ENCODE measurements at places on chromosomes 5 and 9.

DNA sequence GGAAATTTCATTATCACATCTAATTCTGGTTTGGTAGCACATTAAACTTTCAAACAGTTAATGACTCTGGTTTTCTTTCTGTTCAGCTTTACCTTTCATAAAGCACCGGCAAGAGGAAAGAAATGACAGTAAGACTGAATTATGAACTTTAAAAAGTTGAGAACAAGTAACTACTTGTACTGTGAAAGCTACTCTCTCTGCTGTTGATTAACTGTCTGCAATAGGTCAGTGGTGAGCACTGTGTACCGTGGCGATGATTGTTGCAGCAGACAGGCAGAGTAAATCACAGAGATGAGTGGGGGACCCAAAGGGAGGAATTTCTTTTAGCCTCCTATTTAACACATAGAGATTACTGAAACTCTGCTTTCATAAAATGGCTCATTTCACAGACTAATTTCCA lies 74.0 kb upstream of the MEF2C start:
- no peak for DNase-seq

GRCh38 chr9:85310573-85310972 lies 431.2 kb downstream of the AGTPBP1 start:
- DNase-seq, result no peak

DNA sequence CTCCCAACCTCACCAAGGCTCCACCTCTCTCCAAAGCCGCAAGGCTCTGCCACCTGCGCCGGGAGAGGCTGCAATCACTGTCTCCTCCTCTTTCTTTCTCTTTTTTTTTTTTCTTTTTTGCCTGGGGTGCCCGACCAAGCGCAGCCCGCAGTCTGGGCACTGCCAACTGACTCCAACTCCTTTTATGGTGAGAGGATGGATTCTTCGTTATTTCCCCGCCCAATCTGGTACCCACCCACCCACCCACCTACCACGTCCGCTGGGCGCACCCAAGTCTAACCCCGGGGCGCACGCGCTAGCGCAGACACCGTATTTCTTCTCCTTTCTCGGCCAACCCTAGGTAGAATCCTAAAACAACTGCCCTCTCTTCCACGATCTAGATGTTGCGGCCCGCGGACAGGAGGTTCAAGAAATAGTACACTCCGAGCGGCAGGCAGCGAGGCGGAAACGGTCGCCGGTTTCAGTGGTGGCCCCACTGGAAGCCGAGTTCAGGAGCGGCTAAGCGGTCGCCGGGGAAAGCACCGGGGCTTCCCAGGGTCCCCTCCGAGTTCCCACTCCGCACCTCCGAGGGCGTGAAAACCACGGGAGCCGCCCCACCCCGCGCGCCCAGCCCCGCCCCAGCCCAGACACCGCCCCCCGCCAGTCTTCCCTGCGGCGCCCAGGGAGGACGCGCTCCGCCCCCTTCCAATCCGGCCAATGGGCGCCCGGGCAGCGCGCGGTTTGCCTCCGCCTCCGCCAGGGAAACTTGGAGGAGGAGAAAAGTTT lies 385 bp upstream of the PTGER4 start:
- DNase-seq, result no peak

GRCh38 chr5:125109293-125109692 lies 362.9 kb upstream of the ZNF608 start:
- DNase-seq, result no peak

GRCh38 chr5:15489571-15490235 lies 10.3 kb upstream of the FBXL7 start:
- no peak for DNase-seq

- no peak for DNase-seq
Observed at GRCh38 chr9:33913541-33913940, 96.6 kb downstream of the UBE2R2 start.

DNA sequence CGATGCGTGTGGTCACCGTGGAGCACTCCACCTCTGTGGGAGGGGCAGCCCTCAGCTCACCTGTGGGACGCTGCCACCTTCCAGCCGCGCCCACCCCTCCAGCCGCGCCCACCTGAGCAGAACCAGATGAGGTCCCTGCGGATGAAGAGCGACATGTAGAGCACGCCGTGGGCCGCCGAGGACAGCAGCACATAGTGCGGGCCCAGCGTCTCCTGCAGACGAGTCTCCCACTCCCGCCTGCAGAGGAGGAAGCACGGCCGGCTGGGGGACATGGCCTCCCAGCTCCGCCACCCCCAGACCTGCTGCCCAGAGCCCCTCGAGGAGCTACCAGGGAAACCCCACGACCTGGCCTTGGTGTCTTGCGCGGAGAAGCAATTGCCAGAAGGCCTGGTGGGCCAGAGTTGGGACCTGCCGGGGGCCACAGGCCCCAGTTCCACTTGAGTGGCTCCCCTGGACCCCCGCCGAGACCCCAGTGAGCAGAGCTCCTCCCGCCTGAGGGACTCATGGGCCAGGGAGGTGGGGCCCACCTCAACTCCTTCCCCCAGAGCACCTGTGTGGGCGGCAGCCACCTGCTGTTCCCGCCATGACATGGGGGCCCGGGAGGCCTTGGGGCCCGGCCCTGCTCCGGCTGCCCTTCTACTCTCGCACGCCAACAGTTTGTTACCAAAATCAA lies 6.5 kb downstream of the INPP5E start:
- no peak for DNase-seq

GRCh38 chr5:113344973-113345940 lies 89.5 kb downstream of the TSSK1B start:
- DNase-seq, result no peak

DNA sequence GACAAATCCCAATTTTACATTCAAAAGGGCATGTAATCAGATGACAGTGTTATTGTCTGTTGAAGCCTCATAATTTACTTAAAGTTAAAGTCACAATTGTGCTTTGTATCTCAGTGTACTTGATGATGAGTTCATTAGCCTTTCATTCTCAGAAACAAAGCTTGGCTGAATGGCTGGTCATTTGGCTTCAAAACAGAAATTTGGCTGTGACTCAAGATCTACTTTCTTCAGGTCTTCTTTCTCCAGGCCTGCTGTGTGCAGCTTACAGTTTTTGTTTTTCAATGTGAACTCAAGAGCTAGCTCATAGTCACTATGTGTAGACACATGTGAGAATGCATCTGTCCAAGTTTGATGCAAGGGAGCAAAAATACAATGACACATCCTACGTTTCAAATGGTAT lies 2003.6 kb upstream of the WWC1 start:
- DNase-seq, result no peak

- DNase-seq, result no peak
Observed at GRCh38 chr5:79689541-79690466, at the start of gene CMYA5. Gene CMYA5, plus strand, starts transcription at chr5:79689836. Its CDS starts 72 bp downstream, at chr5:79689908.

DNA sequence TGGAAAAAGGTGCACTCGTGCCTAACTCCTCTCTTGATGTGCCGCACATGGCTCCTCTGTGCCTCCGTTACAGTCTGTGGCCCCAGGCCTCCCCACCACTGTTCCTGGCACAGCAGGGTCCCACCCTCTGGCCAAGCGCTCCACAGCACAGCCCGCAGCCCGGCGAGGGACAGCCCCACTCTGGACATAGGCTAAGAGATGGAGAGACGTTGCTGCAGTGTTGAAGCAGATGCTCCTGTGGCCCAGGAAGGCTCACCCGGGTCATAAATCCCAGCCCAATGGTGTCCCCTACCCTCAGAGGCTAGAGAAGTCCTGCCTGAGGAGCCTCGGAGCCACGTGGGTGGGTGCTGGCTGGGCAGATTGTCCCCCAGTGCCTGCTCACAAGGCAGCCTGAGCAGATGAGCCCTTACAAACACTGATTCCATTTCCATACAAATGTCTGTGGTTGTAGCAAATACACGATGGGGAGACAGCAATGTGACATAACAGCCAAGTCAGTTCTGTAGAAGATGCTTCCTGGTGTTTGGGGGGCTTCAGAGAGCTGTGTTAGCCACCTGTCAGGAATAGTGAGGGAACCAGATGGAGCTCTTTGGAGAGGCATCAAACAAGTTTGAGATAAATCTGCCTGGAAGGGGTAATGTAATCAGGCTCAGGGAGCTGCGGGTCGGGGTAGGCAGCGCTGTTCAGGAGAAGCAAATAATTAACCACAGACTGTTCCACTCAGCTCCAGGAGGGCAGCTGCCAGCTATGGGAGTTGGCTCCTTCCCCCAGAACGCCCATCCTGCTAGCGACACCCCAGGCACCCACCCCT lies 41.7 kb downstream of the C5orf15 start:
- DNase-seq, result no peak

DNA sequence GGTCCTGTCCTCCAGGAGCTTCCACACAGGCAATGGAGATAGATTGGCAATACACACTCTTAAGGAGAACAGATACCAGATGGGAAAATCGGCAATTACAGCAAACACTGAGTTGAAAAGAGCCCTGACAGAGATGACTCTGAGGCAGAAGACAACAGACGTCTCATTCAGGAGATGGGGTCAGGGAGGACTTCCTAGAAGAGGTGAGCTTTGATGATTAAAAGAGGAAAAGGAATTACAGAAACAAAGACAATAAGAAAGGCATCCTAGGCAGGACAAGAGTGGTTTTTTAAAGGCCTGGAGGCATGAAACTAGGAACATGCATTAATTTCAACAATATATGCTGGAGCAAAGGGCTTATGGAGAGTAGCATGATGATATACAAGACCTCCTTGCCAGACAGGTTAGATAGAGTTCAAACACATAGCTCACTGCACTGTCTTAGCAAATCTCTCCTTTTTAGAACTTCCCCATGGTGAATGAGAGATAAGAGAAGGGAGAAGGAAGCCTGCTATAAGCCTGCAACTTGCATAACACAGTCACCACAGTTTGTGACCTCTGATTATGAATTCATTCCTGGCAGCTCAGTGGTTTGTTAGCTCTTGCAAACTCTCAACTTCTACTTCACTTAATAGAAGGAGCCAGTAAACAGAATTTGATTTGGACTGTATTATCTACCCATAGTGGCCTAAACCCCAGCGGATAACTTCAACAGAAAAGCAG lies 48.5 kb downstream of the SIL1 start:
- no peak for DNase-seq

DNA sequence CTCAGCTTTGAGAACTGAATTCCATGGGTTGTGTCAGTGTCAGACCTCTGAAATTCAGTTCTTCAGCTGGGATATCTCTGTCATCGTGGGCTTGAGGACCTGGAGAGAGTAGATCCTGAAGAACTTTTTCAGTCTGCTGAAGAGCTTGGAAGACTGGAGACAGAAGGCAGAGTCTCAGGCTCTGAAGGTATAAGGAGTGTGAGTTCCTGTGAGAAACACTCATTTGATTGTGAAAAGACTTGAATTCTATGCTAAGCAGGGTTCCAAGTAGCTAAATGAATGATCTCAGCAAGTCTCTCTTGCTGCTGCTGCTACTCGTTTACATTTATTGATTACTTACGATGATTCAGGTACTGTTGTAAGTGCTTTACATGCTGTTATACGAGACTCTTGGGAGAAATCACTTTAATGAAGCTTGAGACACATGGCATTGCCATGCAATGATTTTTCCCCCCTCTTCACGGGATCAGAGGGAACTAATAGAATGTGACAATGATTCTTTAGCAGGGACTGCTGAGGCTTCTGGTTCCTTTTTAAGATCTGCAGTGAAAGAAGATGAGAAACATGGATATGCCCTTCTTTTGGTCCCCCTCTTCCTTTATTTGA lies 63.8 kb downstream of the PTTG1 start:
- DNase-seq, result no peak

DNA sequence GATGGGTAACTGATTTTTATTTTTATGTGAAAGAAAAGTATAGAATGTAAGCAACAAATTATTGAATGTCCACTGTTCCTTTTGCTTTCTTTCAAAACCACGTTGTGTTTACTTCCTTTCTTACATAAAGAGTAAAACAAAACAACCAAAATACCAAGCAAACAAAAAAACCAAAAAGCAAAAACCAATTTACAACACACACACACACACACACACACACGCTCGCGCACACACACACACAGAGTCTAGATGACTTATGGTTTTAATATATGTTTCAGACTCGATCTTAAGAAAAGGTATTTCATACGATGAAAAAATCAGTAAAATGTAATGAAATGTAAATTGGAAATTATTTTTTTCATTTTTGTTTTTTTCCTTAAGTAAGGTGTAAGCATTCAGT lies 80.3 kb downstream of the ADGRV1 start:
- DNase-seq, result no peak

- no peak for DNase-seq
Observed at GRCh38 chr5:54570916-54571315, 53.4 kb downstream of the SNX18 start.

GRCh38 chr5:55557123-55557522 lies 22.4 kb upstream of the PLPP1 start:
- DNase-seq, result no peak

DNA sequence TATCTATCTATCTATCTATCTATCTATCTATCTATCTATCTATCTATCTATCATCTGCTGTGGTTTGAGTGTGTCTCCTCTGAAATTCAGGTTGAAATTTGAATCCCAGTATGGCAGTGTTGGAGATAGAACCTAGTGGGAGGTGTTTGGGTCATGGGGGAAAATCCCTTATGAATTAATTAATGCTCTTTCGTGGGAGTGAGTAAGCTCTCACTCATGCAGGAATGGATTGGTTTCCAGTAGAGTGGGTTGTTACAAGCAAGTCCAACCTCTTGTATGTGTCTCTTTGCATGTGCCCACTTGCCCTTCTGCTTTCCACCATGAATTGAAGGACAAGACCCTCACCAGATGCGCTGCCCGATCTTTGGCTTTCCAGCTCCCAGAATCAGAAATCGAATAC lies 113.0 kb downstream of the ANXA1 start:
- DNase-seq, result no peak

DNA sequence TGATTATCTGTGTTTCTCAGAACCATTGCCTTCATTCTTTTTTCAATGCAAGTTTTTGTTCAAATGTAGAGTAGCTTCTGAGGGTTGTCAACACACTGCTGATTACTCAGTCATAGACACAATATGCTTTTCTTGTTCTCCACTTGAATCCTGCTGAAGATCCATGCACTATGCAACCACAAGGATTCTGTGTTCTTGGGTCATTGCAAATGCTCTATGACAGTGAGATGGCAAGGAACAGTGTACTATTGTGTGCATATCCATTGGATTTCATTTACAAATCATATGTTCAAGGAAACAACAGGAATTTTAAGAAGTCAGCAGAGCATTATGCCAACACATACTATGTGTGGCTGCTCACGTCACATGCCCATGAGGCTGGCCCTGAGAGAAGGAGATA lies 1590.2 kb downstream of the EFNA5 start:
- no peak for DNase-seq

GRCh38 chr5:127766676-127767335 lies 63.6 kb downstream of the CCDC192 start:
- no peak for DNase-seq
